CD14-positive monocyte (primary cell): ENCODE measurements at places on chromosomes 3 and 15.

DNA sequence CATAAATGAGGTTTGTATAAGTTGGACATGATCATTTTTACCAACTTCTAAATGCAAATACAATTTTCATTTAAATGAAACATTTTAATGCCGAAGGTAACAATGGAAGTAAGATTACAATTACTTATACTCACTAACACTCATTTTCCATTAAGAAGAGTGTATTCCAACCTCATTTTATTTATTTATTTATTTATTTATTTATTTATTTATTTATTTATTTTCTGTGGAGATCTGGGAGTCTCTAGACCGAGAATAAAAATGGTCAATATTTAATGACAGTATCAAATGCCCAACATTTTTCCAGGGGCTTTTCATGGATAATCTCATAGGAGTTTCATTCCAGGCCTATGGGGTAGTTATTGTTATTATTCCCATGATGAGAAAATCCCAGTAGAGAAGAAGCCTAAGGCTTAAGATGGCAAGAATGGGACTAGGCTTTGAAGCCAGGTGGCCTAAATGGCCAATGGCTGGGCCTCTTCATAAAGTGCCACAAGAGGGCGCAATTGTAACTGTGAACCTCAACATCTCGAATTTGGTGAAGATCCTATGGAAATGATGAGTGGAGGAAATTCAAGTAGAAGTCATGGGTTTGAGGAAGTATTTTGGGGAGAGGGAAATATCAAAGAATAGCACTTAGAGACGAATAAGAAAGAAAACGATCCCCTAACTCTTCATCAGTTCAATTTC is 21.3 kb downstream of the VGLL3 start:
- peak; percentile 23 for DNase-seq

DNA sequence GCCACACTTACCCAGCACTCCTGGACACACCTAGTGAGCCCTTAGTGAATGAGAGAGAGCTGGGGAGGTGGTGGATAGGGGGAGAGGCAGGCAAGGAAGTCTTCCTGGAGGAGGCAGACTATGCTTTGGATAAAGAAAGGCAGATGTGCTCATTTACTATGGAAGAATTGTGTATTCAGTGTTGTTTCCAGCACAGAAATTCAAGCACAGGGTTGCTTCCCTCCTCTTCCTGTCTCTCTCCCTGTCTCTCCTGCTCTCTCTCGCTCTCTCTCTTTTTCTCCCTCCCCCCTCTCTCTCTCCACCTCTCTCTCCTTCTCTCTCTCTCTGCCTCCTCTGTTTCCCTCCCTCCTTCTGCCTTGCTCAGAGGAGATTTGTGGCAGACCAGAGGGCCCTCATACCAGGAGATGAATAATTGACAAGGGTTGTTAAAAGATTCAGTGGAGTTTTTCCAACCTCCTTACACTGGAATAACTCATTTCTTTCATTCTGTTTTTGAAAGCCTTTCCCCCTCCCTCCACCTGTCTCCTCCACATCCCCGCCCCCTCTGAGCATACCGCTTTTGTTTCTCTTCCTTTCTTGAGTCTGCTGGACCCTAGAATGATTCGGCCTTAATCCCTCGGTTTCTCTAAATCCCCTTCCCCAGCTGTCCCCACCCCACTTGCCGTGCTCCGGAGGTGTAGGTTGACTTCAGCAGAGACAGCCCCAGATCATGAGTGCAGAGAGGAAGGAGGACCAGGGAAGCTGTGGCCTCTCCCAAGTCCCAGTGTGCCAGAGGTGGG is 65.6 kb downstream of the CCDC33 start:
- DNase-seq: no peak

GRCh38 chr15:34733621-34734020 is 21.2 kb downstream of the GJD2 start:
- no peak for DNase-seq

DNA sequence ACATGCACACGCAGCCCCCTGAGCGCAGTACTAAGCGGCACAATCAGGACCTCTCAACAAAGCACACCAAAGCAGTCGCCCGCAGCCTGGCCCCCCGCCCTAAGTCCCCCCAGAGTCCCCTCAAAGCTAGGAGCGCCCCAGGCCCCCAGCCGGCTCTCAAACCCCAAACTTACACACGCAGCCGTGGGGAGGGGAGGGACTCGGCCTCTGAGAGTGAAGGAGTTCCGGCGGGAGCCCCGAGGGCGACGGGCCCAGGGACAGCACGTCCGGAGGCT is 5.5 kb downstream of the GATA2 start:
- DNase-seq: no peak

GRCh38 chr3:176814285-176814684 is 383.0 kb downstream of the TBL1XR1 start:
- no peak for DNase-seq

DNA sequence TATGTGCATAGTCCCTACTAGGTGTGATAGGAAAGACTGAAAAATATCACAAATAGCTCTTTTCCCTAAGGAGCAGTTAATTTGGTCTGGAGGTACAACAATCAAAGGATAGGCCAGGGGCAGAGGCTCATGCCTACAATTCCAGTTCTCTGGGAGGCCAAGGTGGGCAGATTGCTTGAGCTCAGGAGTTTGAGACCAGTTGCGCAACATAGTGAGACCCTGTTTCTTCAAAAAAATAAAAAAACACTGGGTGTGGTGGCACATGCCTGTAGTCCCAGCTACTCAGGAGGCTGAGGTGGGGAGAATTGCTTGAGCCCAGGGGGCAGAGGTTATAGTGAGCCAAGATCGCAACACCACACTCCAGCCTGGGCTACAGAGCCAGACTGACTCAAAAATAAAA is 30.2 kb upstream of the BHLHE40 start:
- DNase-seq: no peak

- DNase-seq: no peak
Measured at GRCh38 chr3:64031540-64032508, 8.5 kb upstream of the PSMD6 start.

- no peak for DNase-seq
Measured at GRCh38 chr15:100215031-100215842, 126.5 kb downstream of the ADAMTS17 start.

GRCh38 chr15:31609258-31609681 is 282.6 kb downstream of the KLF13 start:
- no peak for DNase-seq

DNA sequence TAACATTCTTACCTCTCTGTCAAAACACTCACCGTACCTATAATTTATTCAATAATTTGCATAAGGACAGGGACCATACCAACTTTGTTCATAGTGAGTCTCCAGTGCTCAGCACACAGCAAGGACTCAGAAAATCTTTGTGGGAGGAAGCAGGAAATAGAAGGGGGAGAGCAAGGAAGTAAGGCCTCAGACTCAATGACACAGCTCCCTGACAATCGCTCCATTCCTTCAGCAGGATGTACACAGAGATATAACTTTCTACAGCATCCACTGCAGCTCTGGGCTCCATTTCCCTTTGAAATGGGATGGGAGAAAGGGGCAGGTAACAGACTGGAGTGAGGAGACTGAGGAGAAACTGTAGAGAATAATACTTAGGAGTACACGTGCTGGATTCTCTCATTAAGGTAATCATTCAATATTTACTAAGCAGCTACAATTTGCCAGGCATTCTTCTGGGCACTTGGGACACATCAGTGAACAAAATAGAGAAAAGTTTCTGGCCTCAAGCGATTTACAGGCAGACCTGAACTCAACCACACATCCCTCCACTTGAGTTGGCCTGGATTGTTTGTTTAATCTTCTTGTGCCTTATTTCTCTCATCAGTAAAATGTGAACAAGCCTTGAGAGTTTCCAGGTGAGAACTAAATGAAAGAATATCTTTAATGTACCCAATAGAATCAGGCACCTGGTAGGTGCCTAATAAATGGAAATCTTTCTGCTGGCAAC is 330.3 kb upstream of the THBS1 start:
- DNase-seq: peak; percentile 35

DNA sequence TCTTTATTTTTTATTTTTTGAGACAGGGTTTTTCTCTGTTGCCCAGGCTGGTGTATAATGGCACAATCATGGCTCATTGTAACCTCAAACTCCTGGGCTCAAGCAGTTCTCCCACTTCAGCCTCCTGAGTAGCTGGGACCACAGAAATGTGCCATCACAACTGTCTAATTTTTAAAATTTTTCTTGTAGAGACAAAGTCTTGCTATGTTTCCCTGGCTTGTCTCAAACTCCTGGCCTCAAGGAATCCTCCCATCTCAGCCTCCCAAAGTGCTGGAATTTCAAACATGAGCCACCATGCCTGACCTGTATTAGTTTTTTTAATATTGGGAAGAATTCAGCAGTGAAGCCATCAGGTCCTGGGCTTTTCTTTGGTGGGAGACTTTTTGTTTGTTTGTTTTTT is 13.6 kb upstream of the CLDN11 start:
- DNase-seq: no peak

- no peak for DNase-seq
Measured at GRCh38 chr3:22358334-22358733, 607.3 kb upstream of the ZNF385D start.

DNA sequence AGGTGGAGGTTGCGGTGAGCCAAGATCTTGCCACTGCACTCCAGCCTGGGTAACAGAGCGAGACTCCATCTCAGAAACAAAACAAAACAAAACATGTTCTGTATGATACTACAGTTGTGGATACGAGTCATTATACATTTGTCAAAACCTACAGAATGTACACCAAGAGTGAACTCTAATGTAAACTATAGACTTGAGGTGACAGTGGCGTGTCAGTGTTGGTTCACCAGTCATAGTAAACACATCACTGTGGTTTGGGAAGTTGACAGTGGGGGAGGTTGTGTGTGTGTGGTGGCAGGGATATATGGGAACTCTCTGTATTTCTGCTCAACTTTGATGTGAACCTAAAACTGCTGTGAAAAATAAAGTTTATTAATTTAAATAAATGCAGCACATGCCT is 33.0 kb upstream of the GNB5 start:
- no peak for DNase-seq

GRCh38 chr3:72474775-72475174 is 373.5 kb downstream of the SHQ1 start:
- DNase-seq: no peak

DNA sequence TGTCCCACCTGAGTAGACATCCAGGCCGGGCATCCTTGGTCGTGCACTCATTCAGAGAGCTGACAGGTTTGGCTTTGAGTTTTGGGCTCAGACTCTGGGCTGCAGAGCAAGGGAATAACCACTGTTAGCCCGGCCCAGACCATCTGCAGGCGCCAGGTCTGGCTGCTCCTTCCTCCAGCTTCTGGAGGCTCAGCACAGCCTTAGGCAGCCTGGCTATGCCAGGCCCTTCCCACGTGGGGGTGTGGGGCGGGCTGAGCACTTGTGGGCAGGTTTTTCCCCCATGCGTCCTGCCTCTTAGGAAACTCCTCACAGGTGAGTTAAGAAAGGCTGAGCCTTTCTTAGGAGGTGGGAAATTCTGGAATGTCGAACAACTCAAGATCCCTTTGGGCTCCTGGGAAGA is 11.2 kb downstream of the PLA2G4B start:
- no peak for DNase-seq

DNA sequence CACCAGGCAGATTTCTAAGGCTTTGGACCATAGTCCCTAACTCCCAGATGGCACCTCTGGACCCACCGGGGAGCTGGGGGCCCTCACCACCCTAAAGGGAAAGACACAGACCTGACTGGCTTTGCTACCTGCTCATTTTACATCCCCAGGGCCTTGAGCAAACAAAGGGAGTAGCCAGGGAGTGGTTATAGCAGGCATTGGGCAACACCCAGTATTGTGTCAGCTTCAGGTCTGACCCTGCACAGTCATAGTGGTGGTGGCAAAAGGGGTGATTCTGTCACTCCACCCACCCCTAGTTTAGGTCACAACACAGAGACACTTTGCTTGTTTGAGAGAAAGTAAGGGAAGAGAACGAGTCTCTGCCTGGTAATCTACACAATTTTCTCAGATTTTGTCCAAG is 352.5 kb downstream of the DIPK2A start:
- peak; percentile 26 for DNase-seq

DNA sequence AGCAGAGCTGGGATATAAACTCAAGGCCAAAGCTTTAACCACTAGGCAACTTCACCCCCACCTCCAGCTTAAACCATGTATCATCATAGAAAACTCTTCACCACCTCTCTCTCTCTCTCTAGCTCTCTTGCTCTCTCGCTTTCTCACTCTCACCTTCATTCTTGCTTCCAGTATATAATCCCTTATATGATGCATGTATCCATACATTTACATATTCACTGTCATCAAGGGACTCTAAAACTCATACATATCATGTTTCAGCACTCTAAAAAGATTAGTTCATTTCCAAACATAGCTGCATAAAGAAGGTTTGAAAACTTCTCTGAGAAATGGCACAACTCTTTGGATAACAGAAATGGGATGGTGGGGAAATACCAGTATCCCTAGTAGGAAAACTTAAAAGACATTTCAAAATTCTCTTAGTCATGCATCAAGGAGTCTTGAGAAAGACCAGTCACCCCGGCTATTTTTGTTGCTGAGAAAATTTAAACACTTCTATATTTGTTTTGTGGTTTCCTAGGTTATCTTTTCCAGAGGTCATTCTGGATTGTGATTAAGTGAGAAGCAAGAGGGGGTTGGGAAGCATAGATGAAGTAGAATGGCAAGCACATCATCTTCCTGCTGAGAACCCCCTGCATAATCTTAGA is 447.8 kb upstream of the THBS1 start:
- DNase-seq: peak; percentile 11

DNA sequence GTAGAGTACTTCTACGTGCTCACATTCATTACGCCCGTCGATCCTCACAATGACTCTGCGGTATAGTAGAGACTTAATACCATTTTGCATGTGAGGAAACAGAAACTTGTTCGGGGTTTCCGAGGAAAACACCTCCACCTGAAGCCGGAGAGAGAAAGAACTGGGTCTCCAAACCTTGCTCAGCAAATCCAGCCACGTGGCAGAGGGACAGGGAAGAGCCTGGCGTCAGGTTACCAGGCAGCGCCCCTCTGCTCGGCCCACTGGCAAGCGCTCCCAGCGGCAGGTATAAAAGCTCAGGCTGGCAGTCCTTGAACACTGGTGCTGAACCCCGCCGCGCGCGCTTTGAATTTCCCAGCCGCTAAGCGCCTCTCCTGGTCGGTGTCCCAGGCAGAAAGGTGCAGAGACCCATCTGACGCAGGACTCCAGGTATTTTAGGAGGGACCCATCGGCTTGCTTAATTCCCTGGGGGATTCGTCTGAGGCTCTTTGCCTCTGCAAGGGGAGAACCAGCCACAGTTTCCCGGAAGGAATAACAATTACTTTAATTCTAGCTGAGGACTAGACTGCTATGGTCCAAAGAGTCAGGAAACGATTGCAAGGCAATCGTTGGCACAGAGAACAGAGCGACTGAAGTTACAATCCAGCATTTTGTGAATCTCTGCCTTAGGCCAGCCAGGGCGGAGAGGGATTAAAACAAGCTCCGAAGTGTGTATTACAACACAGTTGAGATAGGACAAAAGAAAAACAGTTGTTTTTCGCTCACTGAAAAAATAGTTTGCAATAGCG is at the start of gene C2CD4A:
C2CD4A (plus strand) TSS at position 315 of the 785 bp plus-strand sequence. CDS start 637 bp downstream, outside the sequence.
- peak; percentile 22 for DNase-seq
